ENCODE measurements at places on chromosomes 6 and 20.

DNA sequence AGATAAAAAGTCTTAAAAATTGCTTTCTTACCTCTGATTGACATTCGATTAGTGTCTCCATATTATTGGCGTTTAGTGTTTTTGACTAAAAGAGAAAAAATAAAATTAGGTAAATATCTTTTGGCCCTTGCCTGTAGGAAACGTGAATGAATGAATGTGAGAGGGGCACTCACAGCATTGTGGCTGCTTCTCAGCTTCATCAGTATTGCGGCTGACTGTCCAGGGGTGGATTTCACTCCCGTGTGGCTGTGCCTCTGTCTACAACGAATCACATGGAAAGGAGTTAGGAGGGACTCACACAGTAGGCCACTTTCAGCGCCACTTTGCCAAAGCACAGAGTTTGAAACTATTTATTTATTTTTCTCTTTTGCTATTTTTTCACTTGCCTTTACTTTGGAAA lies 844 bp downstream of the TAGAP start:
- peak; percentile 54 for DNase-seq

DNA sequence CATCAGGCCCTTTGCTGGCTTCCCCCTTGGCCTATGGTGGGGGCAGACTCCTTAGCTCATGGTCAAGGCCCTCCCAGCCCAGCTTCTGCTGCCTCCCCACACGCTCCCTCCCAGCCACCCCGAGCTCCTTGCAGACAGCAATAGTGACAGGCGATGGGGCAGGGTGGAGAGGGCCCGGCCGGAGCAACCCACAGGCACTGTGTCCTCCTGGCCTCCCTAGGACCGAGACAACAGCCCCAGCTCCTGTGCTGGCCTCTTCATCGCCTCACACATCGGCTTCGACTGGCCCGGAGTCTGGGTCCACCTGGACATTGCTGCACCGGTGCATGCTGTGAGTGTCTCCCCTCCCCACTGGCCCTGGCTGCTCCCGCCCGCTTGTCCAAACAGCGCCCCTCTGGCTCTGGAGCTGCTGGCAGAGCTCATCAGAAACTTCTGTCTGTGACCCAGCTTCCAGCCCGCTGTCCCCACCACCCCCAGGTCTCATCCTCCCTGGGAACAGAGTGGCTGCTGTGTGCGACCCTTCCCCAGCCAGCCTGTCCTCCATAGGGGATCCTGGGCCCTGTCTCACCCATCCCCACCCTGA lies 21.8 kb downstream of the NPEPL1 start:
- DNase-seq, result no peak

DNA sequence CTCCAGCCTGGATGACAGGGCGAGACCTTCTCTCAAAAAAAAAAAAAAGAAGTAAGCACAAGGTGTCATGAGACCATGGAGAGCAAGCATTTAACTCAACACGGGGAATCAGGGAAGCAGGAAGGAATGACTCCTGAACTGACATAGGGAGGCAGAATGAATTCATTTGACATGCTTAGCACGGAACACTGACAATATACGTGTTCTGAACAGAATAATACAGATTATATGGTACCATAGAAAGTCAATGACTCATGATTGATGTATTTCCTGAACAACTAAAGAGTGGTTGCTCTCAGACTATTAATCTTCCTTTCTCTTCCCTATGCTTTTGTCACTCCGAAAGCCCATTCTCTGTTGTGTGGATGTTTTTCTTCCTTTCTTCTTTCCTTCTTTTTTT lies 20.7 kb upstream of the ASIP start:
- DNase-seq, result no peak

DNA sequence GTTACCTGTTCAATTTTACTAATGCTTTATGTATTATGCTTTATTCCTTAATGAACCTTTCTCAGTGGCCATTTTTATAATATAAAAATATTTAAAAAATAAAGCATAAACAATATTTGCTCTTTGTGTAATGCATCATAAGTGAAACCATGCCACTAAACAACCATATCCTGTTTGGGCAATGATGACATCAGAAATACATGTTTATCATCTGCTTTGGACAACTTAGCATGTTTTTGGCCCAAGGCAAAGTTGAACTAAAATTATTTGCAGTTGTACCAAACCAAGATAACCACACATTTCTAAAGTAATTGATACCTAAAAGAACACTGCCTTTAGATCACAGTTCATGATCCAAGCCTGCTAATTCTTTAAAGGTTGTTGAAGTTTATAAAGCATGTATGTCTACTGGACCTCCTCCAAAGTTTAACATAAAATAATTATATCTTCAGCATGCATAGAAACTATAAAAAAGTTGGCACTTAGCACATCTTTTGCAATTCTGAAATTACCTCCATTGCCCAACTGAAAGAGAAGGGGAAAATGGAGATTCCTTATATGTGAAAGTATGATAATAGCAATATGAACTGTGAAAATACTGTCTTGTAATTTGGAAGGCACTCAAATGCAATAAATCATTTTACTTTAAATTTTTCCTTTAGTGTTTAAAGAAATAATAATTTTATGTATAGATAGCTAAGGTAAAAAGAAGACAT lies 325.6 kb upstream of the RUNX2 start:
- DNase-seq, result peak; percentile 18

GRCh38 chr20:61259741-61260140 lies 7.7 kb downstream of the CDH4 start:
- DNase-seq, result no peak

DNA sequence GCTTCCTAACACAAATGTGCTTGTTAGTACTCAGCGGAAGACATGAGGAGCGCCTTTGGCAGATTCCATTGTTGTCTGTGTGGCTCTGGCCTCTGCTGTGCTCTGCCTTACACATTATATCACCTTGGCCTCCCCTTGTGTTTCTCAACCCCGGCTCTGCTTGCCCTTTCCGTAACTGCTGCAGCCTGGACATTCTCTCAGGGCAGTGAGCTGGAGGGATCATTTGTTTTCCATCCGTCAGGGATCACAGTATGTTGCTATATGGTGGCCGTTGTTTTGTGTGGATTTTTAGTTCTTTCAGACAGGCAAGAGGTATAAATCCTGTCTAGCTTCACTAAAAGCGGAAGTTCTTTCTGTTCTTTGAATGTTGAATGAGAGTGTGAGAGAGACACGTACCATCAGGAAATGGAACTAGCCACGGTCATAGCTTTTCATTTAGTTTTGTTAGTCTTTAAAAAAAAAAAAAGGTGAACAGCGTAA lies 175.1 kb downstream of the JARID2 start:
- DNase-seq, result no peak

- DNase-seq, result no peak
Observed at GRCh38 chr20:2692886-2693285, 306 bp downstream of the EBF4 start.

GRCh38 chr6:16704401-16705045 lies 56.7 kb downstream of the ATXN1 start:
- DNase-seq, result peak; percentile 23

GRCh38 chr20:44154521-44155001 lies 32.4 kb downstream of the JPH2 start:
- DNase-seq, result no peak

DNA sequence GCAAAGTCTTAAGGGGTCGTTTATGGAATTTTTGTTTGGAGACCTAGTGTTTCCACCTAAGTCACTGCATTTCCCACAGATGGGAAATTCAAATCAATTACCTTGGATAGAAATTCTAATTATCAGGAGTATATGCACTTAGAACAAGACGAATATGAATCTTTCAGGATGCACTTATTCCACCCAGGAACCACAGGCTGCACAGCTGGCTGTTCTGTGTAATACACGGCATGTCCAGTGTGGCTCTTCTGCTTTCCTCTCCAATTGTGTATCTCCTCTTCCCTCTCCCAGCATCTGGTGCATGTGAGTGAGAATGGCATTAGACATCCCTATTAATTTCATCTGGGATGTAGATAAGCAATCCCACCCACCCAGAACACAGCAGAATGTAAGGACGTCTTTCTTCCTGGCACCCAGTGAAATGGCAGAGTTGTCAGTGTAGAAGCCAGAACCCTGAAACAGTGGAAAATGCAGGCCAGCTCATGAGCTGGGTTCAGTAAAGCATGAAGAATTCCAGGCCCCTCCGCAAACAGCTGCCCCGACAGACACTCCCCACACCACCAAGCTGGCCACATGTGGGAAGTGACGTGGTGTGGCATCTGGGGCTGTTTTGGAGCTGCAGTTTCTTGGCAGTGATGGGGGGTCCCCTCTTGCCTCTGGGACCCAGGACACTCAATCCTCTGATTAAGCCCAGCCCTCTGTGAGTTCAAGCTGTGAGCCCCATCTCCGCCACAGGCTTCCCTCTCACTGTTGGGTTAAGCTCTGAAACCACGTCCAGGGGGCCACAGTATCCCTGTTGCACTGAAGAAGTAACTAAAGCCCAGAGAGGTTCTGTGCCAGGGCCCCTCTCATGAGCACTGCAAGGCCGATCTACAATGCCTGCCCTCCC lies 180.1 kb upstream of the CST7 start:
- DNase-seq, result no peak

DNA sequence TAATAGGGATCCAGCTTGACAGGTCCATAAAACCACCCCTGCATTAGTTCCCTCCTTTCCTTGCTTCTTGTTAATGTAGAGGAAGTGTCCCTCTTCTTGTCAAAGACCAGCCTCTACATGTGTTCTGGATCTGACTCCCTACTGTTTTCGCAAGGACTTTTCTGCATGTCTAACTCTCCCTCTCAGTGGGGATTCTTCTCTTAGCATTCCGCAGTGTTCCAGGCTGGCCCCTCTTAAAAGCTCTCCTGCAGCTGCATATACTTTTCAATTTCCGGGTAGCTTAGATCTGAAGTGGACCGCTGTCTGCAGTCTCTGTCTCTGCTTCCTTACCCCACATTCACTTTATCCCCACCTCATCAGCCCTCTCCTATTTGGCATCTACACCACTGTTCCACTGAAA lies 96.1 kb upstream of the MAN1A1 start:
- no peak for DNase-seq

- DNase-seq, result no peak
Observed at GRCh38 chr20:38167851-38168760, 3.0 kb upstream of the TGM2 start.

GRCh38 chr20:17885544-17885943 lies 83.0 kb downstream of the SNX5 start:
- no peak for DNase-seq

DNA sequence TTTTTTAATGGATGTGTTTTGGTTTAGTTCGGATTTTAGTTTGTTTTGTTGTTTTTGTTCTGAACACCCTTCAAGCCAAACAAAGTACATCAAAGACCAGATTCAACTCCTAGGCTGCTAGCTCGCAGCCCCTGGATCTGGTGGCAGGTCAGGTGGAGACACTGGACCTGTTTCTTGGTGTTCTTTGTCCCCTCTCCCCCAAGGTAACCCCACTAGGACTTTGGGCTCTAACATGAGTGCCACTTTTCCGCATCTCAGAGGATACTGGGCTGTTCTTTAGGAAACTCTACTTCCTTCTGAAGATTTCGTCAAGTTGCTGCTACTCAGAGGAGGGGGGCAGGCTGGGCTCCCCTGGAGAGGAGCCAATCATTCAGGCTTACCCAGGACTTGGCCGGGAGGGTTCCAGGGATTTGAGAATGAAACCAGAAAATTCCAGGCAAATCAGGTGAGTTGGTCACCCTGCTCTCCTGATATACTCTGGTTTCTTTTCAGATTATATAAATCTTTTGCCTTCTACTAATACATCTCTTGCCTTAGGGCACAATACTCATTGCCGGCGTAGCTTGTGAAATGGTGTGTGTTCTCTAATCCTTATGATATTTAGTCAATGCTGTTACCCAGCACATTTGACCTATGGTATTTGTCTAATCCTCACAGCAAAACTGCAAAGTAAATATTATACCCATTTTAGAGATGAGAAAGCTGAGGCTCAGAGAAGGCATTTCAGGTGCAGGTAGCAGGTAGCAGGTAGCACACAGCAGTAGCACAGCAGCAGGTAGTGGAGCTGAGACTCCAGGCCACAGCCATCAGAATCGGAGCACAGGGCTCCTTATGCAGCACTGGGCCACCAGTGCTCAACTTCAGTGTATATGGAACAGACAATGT lies 291.6 kb downstream of the TSHZ2 start:
- no peak for DNase-seq

DNA sequence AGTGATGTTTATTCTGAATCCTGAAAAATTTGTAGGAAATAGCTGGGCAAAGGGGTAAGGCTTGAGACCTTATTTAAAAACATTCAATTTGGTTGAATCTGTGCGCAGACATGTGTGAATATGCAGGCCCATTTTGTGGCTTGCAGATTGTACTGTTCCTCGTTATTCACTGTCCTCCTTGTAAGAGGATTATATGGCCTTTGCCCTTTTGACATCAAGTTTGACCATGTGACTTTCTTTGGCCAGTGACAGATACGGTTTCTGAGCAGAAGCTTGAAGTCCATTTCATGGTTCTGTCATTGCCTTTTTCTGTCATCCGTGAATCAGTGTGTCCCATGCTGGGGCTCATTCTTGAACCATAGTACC lies 13.4 kb downstream of the AFDN start:
- DNase-seq, result no peak

GRCh38 chr6:158437571-158437970 lies 122.3 kb upstream of the TMEM181 start:
- no peak for DNase-seq

GRCh38 chr6:21135484-21136013 lies 458.0 kb upstream of the SOX4 start:
- no peak for DNase-seq

GRCh38 chr6:89895276-89895874 lies 1.1 kb downstream of the GJA10 start:
- no peak for DNase-seq

- DNase-seq, result no peak
Observed at GRCh38 chr6:170523256-170524171, 29.6 kb downstream of the PSMB1 start.

DNA sequence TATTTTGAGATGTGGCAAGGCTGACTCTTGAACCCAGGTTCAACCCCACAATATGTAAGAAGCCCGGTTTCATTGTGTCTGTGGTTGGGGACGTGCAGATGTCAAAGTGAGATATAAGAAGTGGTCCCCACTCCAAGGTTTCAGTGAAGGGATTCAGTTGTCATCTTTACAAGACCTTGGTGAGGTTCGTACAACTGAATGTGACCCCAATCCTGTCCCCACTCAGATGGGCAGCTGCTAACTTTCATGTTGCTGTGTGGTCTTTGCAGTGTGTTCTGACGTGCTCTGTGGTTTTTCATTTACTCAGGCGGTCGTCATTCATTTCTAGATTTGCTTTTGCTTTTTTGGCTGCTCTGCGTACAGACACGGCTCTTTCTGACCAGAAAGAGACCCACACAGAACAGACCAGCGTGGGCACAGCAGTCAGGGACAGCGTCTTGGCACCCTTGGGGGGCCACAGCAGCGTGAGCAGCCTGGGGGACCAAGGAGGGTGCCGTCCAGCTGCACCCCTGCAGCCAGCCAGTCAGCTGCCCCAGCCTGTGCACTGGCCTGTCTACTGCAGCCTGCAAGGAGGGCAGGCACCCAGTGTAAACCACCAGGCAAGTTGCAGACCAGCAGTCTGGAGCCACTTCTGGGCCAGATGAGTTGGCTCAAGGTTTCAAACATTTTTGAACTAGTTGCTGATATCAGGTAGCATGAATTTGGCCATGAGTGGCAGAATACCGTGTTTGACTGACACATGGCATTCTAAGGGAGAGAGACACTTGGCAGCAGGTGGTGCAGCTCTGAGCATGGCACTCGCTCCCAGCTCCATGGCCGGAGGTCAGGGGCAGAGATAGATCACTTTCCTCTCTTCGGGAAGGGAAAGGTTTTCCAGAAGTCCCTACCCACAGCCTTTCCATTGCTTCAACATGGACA lies 49.4 kb upstream of the IRF4 start:
- DNase-seq, result no peak

Measured in CD4-positive, alpha-beta T cell treated with Interleukin-21 for 1 hour (primary cell).